ENCODE measurements at places on chromosomes 4 and X. TPM values are rescaled to one million over a fixed set of nuclear protein-coding genes. Genes with fewer than 3 reads are reported as not detected.

CDKL2 gene
- 1.1 TPM for total RNA-seq

FMR1NB gene
- not detected for total RNA-seq

FATE1 gene
- total RNA-seq = not detected

FAM184B gene
- not detected for total RNA-seq

USP51 gene
- total RNA-seq = 2.5 TPM

AMER1 gene
- 5.4 TPM for total RNA-seq

- H3K4me3 ChIP-seq = no peak overlapping the region
- H3K27me3 ChIP-seq = no peaks in the 10 kb centered on the region
- H3K36me3 ChIP-seq = no peaks in the 10 kb centered on the region
- H3K27ac ChIP-seq = no peak overlapping the region
These were observed 13.5 kb upstream of the GBA3 start for GRCh38 chr4:22678940-22679854.

DNA sequence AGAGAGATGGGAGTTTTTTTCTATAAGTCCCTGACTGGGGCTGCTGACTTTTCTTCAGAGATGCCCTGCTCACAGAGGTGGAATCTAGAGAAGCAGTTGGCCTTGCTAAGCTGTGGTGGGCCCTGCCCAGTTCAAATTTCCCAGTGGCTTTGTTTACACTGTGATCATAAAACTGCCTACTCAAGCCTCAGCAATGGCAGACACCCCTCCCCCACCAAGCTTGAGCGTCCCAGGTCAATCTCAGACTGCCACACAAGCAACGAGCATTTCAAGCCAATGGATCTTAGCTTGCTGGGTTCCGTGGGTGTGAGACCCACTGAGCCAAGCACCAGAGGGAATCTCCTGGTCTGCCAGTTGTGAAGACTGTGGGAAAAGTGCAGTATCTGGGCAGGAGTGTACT lies 199.8 kb upstream of the WDFY3 start:
- H3K4me3 ChIP-seq = no peak overlapping the region
- H3K4me1 ChIP-seq = no peaks in the 10 kb centered on the region
- H3K27me3 ChIP-seq = no peaks in the 10 kb centered on the region
- DNase-seq = no peak
- H3K36me3 ChIP-seq = no peaks in the 10 kb centered on the region

- H3K27ac ChIP-seq = no peak overlapping the region
- H3K4me1 ChIP-seq = no peaks in the 10 kb centered on the region
- DNase-seq = no peak
- H3K4me3 ChIP-seq = no peak overlapping the region
- no peaks in the 10 kb centered on the region for H3K36me3 ChIP-seq
These were observed 1011.1 kb upstream of the HS3ST1 start for GRCh38 chr4:12439633-12440305.

- no peaks in the 10 kb centered on the region for H3K4me1 ChIP-seq
- no peaks in the 10 kb centered on the region for H3K36me3 ChIP-seq
- no peak overlapping the region for H3K4me3 ChIP-seq
- H3K27me3 ChIP-seq = no peaks in the 10 kb centered on the region
- no peak for DNase-seq
These were observed 58.4 kb downstream of the PDGFC start for GRCh38 chr4:156913234-156913633.

DNA sequence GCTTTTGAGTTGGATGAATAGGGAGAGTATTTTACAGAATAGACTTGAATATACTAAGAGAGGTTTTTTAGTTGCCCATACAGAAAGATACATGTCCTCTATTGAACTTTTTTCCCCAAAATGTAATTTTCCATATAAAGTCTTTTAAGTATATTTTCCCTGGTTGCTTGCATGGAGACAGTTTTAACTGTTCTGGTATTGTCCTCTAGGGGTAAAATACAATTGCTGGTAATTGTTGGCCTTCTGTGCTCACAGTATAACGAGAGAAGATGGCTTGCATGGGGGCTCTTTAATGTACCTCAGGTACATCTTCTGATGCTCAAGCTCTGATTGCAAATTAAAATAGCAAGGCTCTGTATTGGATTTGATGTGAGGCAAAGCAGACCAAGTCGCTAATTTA lies 136.1 kb downstream of the ARX start:
- no peaks in the 10 kb centered on the region for H3K4me1 ChIP-seq
- no peak for DNase-seq
- H3K27me3 ChIP-seq = no peaks in the 10 kb centered on the region

DNA sequence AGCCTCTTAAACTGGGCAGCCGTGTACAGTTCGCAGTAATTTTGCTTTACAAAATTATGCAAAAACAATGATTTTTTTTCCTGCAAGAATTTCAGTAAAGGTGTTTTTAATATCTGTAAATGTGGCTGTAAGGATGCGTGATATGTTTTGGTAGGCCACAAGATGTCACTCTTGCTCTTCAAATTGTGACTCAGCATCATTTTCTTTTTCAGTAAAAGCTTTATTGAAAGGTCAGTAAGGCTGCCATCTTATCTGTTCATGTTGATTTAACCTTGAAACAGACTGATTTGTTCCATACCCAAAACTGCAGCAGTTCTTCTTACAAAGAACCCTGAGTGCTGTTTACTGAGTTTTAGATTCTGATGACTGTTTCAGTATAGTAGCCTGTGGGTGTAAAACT lies 39.9 kb downstream of the TXLNG start:
- no peaks in the 10 kb centered on the region for H3K27me3 ChIP-seq
- no peaks in the 10 kb centered on the region for H3K4me1 ChIP-seq
- no peaks in the 10 kb centered on the region for H3K36me3 ChIP-seq
- H3K27ac ChIP-seq = no peak overlapping the region

DNA sequence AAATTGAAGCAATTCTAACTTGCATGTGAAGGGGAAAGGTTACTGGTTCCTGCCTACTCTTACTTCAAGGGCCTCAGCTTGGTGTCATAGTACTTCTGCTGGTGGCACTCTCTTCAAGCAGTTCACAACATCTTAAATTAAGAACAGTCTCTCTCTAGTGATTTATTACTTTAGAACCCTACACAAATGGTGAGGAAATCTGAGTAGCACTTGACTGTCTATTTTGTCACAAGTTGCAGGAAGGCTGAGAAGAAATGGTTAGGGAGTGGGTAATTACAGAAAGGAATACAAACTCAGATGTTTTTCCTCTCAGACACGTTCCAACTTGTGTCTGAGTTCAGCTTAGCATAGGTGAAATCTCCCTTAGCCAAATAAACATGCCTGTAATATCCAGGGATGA lies 242.3 kb upstream of the GRIA3 start:
- no peak overlapping the region for H3K4me3 ChIP-seq
- no peaks in the 10 kb centered on the region for H3K27me3 ChIP-seq
- DNase-seq = no peak
- H3K27ac ChIP-seq = no peak overlapping the region

GRCh38 chrX:48761674-48762471 lies at the start of gene GLOD5:
Gene GLOD5 (plus strand): TSS chrX:48761747. CDS start chrX:48761791, 44 bp downstream.
- no peak for DNase-seq
- H3K36me3 ChIP-seq = no peaks in the 10 kb centered on the region
- no peaks in the 10 kb centered on the region for H3K27me3 ChIP-seq
- no peaks in the 10 kb centered on the region for H3K4me1 ChIP-seq
- H3K4me3 ChIP-seq = no peak within 1 kb of the TSS

- DNase-seq = no peak
- H3K27ac ChIP-seq = peak overlapping the region; percentile 8
- no peak overlapping the region for H3K4me3 ChIP-seq
These were observed 358.7 kb upstream of the CTSO start for GRCh38 chr4:156312261-156312847.

DNA sequence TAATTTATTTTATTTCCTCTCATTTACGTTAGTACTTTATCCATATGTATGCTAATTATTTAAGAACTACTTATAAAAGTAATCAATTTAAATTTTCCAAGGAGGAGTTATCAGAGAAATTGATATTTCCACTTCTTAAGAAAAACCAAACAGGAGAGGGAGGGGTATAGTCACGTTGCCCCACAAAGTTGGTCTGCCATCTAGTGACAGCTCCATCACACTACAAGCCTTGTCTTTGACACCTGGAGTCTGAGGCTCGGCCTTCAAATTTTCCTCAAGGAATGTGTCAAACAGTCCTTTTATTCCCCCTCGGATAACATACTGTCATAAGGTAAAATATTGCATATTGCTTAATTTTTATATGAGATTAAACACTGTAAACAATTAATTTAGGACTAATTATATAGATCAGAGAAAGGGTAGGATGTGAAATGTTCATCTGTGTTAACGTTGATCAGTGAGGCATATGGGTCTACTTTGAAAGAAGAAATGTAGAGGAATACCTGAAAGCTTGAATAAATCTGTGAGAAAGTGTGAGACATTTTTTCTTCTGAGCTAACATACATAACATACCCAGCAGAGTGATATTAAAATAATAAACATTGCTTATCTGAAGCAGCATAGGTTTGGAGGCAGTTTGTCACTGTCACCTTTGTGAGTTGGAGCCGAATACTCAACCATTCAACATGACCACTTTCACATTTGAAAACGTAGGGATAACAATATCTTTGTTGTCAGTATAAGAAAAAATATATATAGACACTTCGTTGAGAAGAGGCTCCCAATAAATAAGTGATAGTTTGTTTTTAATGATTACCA lies 114.4 kb downstream of the GLRA3 start:
- H3K36me3 ChIP-seq = no peaks in the 10 kb centered on the region
- no peaks in the 10 kb centered on the region for H3K27me3 ChIP-seq
- no peak overlapping the region for H3K27ac ChIP-seq
- peaks cover 30% of the 10 kb centered on the region for H3K4me1 ChIP-seq
- H3K4me3 ChIP-seq = no peak overlapping the region
- DNase-seq = peak; percentile 66

DNA sequence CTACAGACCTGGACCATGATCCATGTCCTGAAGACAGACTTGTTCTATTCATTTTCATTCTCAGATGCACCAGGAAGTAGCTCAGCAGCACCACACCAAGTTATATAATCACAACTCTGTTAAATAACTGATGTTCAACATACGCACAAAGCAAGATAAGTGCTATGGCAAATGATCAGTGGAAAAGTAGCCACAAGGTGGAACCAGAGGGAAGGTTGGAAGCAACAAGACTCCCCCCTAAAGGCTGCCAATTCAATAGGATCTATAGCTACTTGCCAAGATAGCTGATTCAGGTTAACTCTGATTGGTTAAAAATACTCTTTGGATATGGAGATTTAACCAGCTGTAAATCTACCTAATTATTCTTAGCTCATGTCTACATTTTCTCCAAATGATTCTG lies 23.7 kb upstream of the FAM47B start:
- no peaks in the 10 kb centered on the region for H3K27me3 ChIP-seq
- H3K27ac ChIP-seq = no peak overlapping the region
- no peak for DNase-seq
- no peak overlapping the region for H3K4me3 ChIP-seq
- no peaks in the 10 kb centered on the region for H3K36me3 ChIP-seq
- no peaks in the 10 kb centered on the region for H3K4me1 ChIP-seq

DNA sequence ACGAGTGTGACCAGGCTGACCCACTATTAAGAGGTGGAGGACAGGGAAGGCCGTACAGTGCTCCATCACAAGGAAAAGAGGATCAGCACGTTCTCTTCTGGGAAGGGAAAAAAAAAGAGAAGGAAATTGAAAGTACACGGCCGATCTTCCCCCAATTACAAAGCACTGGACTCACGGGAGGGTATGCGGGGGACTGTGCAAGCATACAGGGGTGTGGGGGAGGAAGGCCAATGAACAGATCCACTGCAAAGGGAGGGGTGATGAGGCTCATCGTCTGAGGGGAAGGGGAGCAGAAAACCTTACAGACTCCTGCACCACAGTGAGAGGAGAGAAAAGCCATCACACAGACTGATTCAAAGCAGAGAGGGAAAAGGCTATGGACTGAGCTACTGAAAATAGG lies 1.1 kb downstream of the ELK1 start:
- H3K4me1 ChIP-seq = peaks cover 18% of the 10 kb centered on the region
- no peaks in the 10 kb centered on the region for H3K36me3 ChIP-seq
- H3K4me3 ChIP-seq = peak overlapping the region; percentile 73
- H3K27ac ChIP-seq = peak overlapping the region; percentile 87
- DNase-seq = no peak
